Uterus (tissue), 4 donors: ENCODE measurements at places on chromosomes 1 and 21. TPM values are rescaled to one million over a fixed set of nuclear protein-coding genes. Genes with fewer than 3 reads are reported as not detected.

DNA sequence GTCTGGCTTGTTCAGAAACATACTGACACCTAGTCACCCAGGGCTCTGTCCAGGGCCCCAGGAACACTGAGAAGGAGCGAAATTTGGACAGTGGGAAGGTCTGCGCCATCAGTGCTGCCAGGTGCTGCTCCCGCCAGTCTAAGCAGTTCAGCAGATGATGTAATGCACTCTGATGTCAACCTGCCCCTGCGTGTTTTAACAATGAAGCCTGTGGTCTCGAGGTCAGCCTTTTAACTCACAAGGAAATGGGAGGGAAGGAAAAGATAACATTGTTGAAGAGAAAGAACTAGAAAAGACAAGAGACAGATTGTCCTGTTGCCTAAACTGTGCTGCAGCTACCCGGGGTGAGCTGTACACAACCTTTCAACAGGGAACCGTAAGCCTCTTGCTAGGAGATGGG, 126.6 kb upstream of the IFFO2 start:
- DNase-seq, result no peak

- DNase-seq, result no peak
These were observed 359.8 kb downstream of the LTN1 start for GRCh38 chr21:28632755-28633408.

Gene PGM1
- total RNA-seq, result 29.7 TPM

Gene TTC22
- total RNA-seq, result 5.3 TPM

Gene GPR153
- total RNA-seq, result 12.9 TPM

GRCh38 chr1:184664661-184665060, 90.0 kb downstream of the EDEM3 start:
- DNase-seq, result no peak

Gene PAQR7
- 14.9 TPM for total RNA-seq

Gene BTBD8
- total RNA-seq, result 5.1 TPM

DNA sequence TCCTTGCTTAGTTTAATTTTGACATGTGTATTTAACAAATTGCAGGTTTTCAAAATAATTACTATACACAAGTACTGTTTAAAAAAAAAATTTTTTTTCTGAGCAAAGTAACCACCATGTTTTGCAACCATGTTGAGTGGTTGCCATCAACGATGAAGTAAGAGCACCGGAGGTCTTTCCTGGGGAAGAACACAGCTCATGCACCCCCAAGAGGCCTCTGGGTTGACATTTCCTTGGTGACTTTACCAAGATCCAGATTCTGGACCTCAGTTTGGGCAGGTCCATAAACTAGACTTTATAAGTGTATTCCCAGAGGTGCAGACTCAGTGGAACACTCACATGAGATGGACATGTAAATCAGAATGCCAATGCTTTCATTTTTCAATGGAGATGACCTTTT, 36.8 kb upstream of the RALGPS2 start:
- peak; percentile 15 for DNase-seq

Gene KRTCAP2
- 62.0 TPM for total RNA-seq

- no peak for DNase-seq
These were observed 407.3 kb downstream of the USP25 start for GRCh38 chr21:16137106-16137505.

DNA sequence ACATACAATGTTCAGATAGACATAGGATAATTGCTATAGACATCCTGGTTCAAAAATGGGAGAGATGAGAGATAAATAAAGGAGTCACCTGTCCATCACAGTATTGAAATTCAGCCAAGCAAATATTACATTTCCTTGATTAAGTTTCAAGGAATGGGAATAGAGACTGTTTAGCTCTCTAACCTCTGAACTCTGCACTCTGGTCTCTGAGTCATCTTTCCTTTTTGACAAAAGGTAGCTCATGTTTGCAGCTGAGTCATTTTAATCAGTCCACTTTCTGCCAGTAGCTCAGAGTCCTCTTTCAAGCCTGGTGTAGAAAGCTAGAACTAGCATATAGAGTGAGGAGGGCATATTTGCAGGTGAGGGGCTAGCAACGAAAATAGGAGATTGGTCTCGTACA, 51.4 kb upstream of the GJA8 start:
- no peak for DNase-seq

- DNase-seq, result no peak
These were observed 3.7 kb upstream of the NEK7 start for GRCh38 chr1:198153103-198153502.

DNA sequence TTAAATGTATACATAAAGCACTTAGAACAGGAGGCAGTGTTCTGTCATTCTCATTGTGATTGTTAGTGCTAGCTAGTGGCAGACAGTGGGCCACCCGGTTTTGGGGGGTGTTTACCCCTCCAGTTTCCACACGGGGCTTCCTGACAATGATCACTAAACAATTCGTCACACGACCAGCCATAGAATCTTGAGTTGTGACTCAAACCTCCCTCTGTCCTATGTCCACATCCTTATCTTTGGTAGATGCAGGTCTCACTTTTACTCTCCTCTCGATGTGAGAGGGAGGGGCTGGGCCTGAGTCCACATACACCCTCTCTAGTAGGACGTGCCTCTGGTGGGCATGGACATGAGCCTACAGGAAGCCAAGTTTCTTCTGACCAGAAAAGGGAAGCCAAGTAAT, 92.6 kb upstream of the SSX2IP start:
- DNase-seq, result no peak

GRCh38 chr1:156814571-156815260, 1.9 kb downstream of the SH2D2A start:
- no peak for DNase-seq

Gene ZBED6
- 63.2 TPM for total RNA-seq

GRCh38 chr1:235854347-235854746, 12.4 kb downstream of the LYST start:
- DNase-seq, result no peak

- DNase-seq, result no peak
These were observed 5.7 kb downstream of the ZBTB40 start for GRCh38 chr1:22457345-22457744.

GRCh38 chr21:24259241-24259640, 1348.0 kb downstream of the MRPL39 start:
- DNase-seq, result no peak

Gene LMOD1
- 191 TPM for total RNA-seq

Gene LCE2A
- total RNA-seq, result not detected

GRCh38 chr1:220335668-220336067, 63.4 kb upstream of the RAB3GAP2 start:
- DNase-seq, result no peak

Gene ADCY10
- 1.2 TPM for total RNA-seq
